ENCODE measurements at places on chromosomes 16 and 17. TPM values are rescaled to one million over a fixed set of nuclear protein-coding genes. Genes with fewer than 3 reads are reported as not detected.

GRCh38 chr16:16155234-16155633, 68.1 kb downstream of the ABCC6 start:
- peaks cover 4% of the 10 kb centered on the region for H3K4me1 ChIP-seq
- no peaks in the 10 kb centered on the region for H3K36me3 ChIP-seq

DNA sequence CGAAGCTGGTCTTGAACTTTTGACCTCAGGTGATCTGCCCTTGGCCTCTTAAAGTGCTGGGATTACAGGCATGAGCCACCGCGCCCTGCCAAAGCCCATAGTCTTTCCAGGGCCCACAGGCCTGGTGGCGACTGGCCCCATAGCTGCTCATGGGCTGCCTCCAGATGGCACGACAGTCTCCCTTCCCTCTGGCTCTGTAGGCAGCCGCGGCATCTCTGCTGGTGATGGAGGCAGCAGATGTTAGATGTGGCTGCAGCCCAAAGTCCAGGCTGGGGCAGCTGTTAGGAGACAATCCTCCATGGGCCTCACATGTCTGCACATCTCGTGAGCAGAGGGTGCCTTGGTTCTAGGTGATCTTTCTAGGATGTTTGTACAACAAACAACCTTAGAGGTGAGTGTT, 69.7 kb upstream of the DNAJA2 start:
- no peak overlapping the region for H3K4me3 ChIP-seq
- no peak overlapping the region for H3K27ac ChIP-seq
- H3K36me3 ChIP-seq = no peaks in the 10 kb centered on the region
- no peaks in the 10 kb centered on the region for H3K27me3 ChIP-seq
- no peak for DNase-seq
- no peaks in the 10 kb centered on the region for H3K4me1 ChIP-seq

Gene WWOX
- total RNA-seq = 17.3 TPM

GRCh38 chr17:20121359-20122253, 112.4 kb downstream of the SPECC1 start:
- H3K27me3 ChIP-seq = no peaks in the 10 kb centered on the region
- H3K4me3 ChIP-seq = no peak overlapping the region
- H3K36me3 ChIP-seq = no peaks in the 10 kb centered on the region

GRCh38 chr16:66936889-66937554, 1.7 kb downstream of the CES2 start:
- no peaks in the 10 kb centered on the region for H3K27me3 ChIP-seq
- H3K4me1 ChIP-seq = peaks cover 11% of the 10 kb centered on the region
- peak overlapping the region; percentile 92 for H3K27ac ChIP-seq
- peaks cover 48% of the 10 kb centered on the region for H3K36me3 ChIP-seq
